ENCODE measurements at places on chromosomes 1 and 21.

- DNase-seq = no peak
Measured at GRCh38 chr1:64549464-64550239, 79.7 kb downstream of the CACHD1 start.

DNA sequence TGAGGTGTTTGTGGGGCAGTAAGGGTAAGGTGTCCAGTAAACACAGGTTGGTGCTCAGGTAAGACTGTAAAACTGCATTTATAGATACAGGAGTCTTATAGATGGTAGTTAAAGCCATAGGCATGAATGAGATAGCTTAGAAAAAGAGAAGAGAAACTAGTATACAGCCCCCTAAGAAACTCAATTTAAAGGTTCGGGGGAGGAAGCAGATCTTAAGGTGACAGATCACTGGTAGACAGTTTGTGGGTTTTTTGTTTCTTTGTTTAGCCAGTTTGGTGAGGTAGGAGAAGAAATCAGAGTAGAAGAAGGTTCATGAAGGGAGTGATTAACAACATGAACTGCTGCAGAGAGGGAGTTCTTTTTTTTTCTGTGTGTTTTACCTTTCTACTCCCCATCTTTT lies 6.1 kb upstream of the AGO3 start:
- DNase-seq = no peak

DNA sequence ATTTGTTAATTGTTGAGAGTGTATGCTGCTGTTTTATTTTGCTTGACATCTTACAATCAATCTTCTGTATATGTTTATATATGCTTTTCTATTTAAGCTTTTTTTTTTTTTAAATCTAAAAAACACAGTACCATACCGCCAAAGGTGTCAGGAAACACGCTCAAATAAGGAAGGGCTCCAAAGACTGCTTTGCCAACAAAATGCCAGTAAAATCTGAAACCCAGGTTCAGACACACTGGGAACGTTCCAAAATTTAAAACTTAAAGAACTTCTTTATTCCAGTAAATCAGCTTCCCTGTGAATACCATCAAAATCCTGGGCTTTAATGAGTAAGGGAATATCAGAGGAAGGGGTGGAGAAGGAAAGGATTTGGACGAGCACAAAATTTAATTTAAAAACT lies 87.3 kb downstream of the SIM2 start:
- no peak for DNase-seq

DNA sequence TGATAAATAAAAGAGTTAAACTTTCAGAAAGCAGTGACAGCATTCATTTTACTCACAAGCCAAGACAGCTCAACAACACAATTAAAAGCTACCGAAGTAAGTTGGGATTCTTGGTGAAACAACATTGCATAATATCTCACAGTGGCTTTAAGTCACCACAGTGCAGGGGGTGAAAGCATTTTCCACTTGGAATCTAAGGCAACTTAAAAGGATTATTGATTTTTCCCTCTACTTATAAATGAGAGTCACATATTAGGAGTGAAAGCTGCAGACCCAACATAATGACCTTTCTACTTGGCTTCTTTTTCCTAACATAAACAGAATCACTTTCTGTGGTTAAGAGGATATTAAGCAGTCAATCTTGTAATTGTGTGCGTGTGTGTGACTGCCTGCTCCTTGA lies 536.6 kb upstream of the CXADR start:
- no peak for DNase-seq
